Inflammatory macrophage (primary cell): ENCODE measurements at places on chromosomes 1 and 21.

GRCh38 chr1:183630748-183631147, 4.8 kb downstream of the ARPC5 start:
- no peak for DNase-seq

DNA sequence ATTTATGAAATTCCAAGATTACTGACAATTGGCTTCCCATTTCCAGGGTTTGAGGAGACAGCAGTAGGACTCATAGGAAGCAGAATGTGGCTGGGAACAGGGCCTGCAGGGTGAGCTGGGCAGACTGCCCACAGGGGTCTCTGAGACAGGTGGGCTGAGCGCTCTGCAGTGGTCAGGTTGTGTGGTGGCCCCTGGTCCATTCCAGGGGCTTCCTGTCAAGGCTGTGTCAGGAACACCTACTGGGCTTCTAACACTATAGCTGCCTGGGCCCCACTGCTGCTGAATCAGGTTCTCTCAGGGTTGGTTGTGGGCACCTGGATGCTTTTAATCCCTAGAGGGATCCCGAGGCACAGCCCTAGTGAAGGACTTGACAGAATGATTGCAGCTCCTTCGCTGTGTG, 72.1 kb downstream of the BACE2 start:
- DNase-seq = no peak

- DNase-seq = no peak
These were observed 932.8 kb downstream of the TTLL7 start for GRCh38 chr1:83065952-83066727.

DNA sequence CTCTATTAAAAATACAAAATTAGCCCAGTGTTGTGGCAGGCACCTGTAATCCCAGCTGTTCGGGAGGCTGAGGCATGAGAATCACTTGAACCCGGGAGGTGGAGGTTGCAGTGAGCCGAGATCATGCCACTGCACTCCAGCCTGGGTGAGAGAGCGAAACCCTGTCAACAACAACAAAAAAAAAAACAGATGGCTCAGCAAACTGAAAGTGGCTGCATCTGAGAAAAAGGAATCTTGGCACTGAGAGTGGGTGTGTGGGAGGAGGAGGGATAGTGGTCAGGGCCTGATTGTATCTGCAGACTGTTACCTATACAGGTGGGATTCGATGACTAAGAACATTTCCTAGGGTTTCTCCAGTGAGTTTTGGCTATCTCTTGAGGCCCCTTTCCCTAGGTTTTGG, 122.2 kb upstream of the BARHL2 start:
- no peak for DNase-seq

GRCh38 chr1:107692580-107693345, 272.2 kb downstream of the VAV3 start:
- DNase-seq = no peak

DNA sequence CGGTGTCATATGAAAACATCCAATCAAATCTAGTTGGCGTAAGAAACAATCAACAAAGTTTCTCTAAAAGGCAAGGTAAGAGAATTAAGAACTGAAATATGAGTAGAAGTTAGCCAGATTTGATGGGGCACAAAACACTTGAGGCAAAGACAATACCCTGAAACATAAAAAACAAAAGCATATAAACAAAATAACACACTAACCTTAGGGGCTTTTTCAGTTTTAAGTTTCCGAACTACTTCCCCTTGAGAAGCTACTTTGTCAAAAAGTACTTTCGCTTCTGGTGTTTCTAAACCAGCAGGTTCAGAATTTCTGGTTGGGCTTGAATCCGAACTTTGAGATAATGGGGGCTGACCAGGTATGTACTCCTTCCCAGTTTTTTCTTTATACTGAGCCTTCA, 57.9 kb downstream of the EPRS1 start:
- no peak for DNase-seq

GRCh38 chr21:27795418-27795817, 828.5 kb upstream of the ADAMTS5 start:
- DNase-seq = no peak

DNA sequence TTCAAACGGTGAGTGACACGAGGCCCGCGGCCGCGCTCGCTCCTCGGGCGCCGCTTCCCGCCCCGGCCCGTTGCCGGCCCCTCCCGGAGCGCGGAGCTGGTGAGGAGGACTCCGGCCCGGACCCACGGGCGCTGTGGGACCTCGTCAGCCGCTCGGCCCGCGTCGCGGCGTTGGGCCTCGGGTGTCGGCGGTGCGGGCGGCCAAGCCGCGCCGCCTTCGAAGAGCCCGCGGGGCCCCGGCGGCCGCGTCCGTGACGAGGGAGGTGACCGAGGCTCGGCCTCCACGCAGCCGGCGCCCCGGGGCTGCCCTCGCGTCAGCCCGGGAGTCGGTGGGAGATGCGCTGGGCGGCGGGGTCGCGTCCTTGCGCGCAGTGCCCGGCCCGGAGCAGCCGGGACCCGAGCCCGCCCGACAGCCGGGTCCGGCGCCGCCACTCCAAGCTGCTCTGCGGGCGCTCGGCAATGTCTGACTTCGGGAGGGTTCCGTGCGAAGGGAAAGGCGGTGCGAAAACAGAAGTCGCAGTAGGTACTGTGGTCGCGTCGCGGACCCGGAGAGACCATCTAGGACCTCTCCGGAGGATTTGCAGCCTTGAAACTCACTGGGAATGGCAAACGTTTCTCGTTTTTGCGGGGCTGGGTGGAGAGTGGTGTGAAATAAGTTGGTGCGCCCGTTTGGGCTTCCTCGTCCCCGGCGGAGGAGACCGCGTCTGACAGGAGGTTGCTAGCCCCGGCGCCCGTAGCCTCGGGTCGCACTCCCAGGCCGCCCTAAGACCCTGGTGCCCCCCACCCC, 829 bp downstream of the SPEN start:
- DNase-seq = peak; percentile 62

DNA sequence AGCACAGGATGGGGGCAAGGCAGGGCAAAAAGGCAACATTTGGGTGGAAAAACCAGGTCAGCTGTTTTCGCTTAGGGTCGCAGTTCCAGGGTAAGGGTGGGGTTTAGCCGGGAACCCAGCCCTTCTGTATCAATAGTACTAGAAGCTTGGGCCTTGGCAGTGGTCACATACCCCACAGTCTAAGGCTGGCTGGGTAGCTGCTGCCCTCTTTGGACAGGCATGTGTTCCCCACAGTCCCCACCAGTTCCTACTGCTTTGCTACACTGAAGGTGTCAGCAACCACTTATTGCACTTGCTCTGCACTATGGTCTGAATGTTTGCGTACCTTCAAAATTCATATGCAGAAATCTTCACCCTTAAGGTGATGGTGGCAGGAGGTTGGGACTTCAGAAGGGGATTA, 349.8 kb downstream of the LTN1 start:
- no peak for DNase-seq

DNA sequence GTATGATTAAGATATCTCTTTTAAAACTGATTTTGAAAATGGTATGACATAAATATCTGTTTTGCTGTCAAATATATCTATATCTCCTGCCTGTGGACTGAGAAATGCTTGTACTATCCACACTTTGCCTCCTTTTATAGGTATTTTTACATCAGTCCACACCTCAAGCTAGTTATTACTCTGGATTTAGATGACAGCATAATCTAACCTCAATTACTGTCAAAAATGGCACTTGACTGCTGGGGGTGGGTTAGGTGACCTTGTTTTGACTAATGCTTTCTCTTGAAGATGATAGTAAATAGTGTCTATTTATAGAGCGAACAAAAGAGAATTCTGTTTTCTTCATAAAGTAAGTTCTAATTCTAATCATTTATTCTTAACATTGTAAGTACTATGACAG, 9.1 kb downstream of the ADGRL2 start:
- DNase-seq = no peak

GRCh38 chr1:229035748-229036082, 235.2 kb upstream of the RAB4A start:
- DNase-seq = no peak

DNA sequence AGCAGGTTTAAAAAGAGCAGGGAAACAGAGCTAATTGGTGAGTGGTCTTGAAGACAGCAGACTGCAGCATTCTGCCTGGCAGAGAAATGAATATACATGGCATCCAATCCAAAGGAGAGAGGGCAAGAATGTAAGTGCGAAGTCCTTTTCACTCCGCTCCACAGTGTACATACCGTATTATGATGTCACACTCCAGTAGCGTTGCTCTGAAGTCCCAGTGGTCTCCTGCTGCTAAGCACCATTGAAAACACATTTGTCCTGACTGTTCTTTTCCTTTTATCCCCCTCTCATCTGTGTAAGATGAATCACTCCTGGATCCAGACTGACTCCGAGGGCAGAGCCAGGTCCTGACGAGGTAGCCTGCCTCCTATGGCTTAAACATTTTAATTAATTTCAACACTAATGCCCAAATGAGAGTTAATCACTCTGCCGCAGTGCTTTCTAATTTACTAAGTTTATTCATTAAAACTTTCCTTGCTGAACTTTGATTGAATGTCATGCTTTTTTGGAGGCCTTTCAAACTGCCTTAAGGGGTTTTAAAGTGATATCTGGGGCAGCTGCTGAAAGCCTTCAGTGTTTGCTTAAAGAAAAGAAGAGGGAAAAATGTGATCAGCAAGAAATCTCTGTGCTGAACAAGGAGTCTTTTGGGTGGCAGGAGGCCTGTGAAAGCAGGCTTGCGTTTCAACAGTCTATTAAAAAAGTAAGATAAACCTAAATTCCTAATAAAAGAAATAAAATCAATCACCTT, 227.2 kb downstream of the ATG4C start:
- no peak for DNase-seq

GRCh38 chr1:173043253-173043652, 7.5 kb downstream of the TNFSF18 start:
- peak; percentile 55 for DNase-seq

- peak; percentile 76 for DNase-seq
These were observed 220.0 kb downstream of the SETD4 start for GRCh38 chr21:35840197-35840799.

GRCh38 chr1:229941160-229941559, 125.9 kb upstream of the GALNT2 start:
- no peak for DNase-seq

DNA sequence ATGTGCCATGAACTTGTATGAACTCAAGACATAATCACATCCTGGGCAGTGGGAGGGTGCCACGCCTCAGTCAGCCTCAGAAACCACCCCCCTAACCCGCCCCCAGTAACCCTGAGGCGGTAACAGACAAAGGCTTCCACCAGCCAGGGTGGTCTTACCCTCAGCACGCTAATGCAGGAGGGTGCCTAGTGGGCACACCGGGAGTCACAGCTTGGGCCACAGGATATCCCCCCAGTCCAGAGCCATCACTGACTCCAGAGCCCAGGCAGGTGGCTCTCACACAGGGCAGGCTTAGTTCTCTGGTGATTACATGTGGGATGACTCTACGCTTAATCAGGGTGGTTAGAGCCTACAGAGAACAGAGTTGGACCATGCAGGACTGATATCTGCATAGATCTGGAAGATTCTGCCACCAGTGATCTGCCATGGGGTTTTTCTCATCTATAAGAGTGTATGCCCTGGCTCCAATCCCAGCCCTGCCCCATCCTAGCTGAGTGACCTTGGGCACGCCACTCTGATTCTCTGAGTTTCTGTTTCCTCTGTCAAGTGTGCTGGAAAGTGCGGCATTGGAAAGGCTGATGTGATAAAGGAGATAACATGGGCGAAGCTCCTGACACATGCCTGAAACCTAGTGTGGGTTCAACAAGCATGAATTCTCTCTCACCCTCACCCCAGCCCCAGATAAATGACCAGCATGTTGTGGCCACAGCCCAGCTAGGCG, 27.3 kb downstream of the OPTC start:
- no peak for DNase-seq

- DNase-seq = no peak
These were observed 169.0 kb upstream of the AJAP1 start for GRCh38 chr1:4485398-4485797.

- DNase-seq = no peak
These were observed 258.0 kb downstream of the PTBP2 start for GRCh38 chr1:96979304-96980268.

DNA sequence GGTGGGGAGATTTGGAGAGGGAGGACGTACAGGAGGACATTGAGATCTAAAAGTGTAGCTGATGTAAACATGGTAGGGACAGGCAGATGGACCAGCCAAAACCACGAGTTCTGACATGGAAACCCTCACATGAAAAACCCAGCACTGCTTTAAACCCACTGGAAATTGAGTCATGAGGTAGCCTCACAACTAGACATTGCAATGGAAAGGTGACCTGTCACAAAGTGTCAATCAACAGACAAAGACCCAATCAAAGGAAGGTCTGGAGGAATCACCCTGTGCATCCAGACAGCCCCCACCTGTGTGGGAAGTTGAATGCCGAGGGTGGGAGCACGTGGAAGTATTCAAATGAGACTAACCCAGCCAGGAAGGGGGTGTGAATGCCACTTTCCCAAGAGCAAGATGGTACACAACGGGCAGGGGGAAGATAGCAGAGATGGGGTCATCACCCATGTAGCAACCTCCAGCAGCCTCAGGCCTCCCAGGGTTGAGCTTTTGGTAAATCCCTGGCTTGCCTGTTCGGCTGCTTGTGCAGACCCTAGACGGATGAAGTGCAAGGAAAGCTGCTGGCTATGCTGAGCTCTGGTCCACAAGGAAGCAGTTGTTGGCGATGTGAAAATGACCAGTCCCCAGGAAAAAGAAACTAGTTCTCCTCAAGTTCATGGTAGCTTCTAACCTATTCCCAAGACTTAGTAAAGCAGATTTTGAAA, 5.6 kb downstream of the FCMR start:
- no peak for DNase-seq

GRCh38 chr1:78070758-78071157, 25.0 kb downstream of the GIPC2 start:
- no peak for DNase-seq

GRCh38 chr1:1239614-1240347, 6.7 kb downstream of the C1QTNF12 start:
- DNase-seq = no peak

GRCh38 chr1:168552961-168553360, 9.2 kb upstream of the XCL2 start:
- DNase-seq = no peak

- DNase-seq = peak; percentile 80
These were observed 28.7 kb downstream of the RCSD1 start for GRCh38 chr1:167658574-167659328.

DNA sequence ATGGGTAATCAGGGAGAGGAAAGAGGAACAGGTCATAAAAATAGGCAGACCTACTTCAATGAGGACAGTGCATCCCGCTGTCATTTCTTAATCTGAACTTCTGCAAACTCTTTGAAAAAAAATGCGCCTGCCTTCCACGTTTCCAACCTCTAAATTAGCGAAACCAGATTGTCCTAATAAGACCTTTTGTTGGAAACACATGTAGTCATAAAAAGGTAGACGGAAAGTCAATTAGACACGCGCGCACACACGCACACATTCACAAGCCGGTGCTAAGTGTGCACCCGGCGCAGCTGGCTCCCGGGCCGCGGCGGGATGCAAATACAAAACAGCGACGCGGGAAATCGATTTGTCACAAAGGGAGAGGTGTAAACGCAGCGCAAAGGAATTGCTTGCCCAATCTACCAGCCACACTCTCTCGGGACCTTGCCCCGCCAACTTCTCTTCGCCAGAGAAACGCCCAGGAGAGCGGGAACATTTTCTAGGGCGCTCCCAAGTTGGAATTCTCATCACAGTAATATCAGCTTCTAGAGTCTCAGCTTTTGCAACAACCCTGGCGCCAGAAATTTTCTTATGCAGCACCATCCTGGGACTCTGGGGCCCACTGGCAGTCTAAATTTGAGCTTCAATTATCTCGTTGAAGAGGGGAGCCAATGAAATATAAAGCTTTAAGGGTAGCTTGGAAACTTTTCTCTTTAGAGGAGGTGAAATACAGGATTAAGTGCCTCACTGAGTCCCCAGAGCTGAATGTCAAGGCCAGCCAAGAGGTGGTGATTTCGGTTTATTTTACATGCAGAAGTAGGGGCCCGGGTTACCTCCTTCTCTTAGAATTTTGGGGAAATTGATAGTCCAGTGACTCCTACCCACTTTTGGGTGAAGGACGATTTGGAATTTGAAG, 4.5 kb downstream of the PRRX1 start:
- peak; percentile 33 for DNase-seq

- no peak for DNase-seq
These were observed 27.4 kb downstream of the RSPH1 start for GRCh38 chr21:42468491-42469131.
